Psoas muscle (tissue), 8 donors: ENCODE measurements at places on chromosomes 3 and 15. TPM values are rescaled to one million over a fixed set of nuclear protein-coding genes. Genes with fewer than 3 reads are reported as not detected.

C3orf85 gene
- not detected for total RNA-seq

DNA sequence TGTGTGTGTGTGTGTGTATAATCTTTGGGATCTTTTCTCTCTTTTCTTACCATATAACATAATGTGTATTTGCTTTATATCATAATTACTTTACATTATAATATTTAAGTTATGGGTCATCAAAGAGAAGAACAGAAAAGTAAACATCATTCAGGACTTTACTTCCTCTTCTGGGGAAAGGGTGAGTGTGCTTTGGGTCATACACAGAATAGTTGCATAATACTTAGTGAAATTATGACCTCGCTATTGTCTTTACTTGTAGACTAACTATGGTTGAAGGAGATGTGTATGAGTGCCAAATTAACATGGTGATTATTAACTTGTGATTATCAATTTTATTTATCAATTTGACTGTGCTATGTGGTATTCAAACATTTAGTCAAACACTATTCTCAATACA, 1086.9 kb downstream of the DIPK2A start:
- no peak overlapping the region for H3K27ac ChIP-seq
- no peaks in the 10 kb centered on the region for H3K36me3 ChIP-seq
- no peaks in the 10 kb centered on the region for H3K27me3 ChIP-seq
- DNase-seq = no peak

DNA sequence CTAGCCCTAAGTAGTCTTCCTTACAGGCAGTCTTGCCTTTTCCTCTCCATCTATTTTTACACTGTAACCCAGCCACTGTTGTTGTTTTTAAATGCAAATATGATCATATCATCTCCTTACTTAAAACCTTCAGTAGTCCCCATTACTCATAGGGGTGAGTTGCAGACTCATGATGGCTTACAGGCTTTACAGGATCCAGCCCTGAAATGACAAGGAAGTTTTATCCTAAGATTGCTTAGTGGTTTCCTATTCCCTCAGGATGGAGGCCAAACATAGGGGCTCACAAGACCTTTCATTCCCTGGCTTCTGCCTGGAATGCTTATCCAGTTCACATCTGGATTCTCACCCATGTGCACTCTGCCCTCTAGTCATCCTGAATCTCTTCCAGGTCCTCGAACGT, 27.7 kb upstream of the PCOLCE2 start:
- H3K27me3 ChIP-seq = peaks cover 3% of the 10 kb centered on the region
- no peak overlapping the region for H3K27ac ChIP-seq
- no peaks in the 10 kb centered on the region for H3K4me1 ChIP-seq
- H3K36me3 ChIP-seq = no peaks in the 10 kb centered on the region

DNA sequence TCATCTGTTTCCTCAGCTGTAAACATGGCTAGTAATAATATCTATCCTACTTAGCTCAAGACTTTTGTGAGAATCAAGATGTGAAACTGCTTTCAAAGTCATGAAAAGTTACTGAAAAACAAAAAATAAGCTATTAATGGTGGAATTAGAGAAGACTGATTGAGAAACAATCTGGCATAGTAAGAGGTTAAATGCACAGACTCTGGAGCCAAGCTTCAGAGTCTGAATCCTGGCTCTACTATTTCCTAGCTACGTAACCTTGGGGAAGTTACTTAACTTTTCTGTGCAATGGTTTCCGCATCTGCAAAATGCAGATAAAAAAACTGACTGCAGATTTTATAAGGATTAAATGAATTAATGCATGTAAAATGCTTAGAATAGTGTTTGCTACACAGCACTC, 28.8 kb downstream of the LRRFIP2 start:
- no peaks in the 10 kb centered on the region for H3K27me3 ChIP-seq
- DNase-seq = no peak
- peak overlapping the region; percentile 51 for H3K27ac ChIP-seq
- no peaks in the 10 kb centered on the region for H3K36me3 ChIP-seq
- H3K4me3 ChIP-seq = no peak overlapping the region
